ENCODE measurements at places on chromosomes 2 and 18. TPM values are rescaled to one million over a fixed set of nuclear protein-coding genes. Genes with fewer than 3 reads are reported as not detected.
A peak's percentile ranks its signal among the peaks of the same experiment; 100 is the strongest.

Gene EMILIN1
- 126 TPM for total RNA-seq

Gene VIL1
- not detected for total RNA-seq

Gene ADCY3
- 21.2 TPM for total RNA-seq

Gene IL36A
- not detected for total RNA-seq

Gene OTOS
- not detected for total RNA-seq

Gene HRH4
- total RNA-seq = not detected

Gene FHOD3
- 29.9 TPM for total RNA-seq

GRCh38 chr2:69554981-69555380 lies 88.6 kb downstream of the AAK1 start:
- peaks cover 14% of the 10 kb centered on the region for H3K4me1 ChIP-seq
- no peak overlapping the region for H3K4me3 ChIP-seq
- no peaks in the 10 kb centered on the region for H3K27me3 ChIP-seq
- peak overlapping the region; percentile 10 for H3K27ac ChIP-seq

DNA sequence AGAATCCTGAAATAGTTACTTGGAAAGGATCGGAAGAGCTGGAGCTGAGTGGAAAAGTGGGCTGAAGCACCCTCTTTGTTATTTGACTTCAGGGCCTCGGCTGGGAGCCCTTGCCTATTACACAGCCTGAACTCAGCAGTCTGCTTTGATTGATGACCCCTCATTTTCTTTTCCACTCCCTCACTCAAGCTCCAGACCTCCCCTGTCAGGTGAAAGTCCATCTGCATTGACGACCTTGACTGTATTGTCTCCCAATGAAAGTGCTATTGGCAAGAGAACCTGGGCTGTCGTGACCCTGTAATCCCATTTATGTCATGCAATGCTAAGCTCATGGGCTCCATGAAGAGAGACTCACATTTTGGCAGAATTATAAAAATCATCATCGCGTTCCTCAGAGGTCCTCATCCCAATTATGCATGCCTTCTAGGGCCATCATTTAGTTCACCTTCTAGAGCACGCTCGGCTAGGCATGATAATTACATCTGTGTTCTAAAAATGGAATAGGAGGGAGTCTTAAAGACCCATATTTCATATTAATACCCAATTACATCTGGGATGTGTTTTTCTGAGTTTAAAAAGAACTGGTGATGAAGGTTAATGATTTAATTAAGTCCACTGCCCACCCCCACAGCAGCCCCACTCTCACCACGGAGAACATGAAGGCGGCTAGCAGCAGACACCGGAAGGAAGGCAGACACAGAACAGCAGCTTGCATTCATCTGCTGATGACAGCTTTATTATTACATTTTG lies 472.5 kb downstream of the PID1 start:
- no peak overlapping the region for H3K4me3 ChIP-seq
- H3K27ac ChIP-seq = no peak overlapping the region
- no peaks in the 10 kb centered on the region for H3K27me3 ChIP-seq
- DNase-seq = no peak

GRCh38 chr2:136510244-136510643 lies 255.1 kb upstream of the THSD7B start:
- H3K36me3 ChIP-seq = no peaks in the 10 kb centered on the region
- no peak overlapping the region for H3K27ac ChIP-seq
- peak; percentile 31 for DNase-seq
- no peaks in the 10 kb centered on the region for H3K4me1 ChIP-seq
- no peaks in the 10 kb centered on the region for H3K27me3 ChIP-seq

DNA sequence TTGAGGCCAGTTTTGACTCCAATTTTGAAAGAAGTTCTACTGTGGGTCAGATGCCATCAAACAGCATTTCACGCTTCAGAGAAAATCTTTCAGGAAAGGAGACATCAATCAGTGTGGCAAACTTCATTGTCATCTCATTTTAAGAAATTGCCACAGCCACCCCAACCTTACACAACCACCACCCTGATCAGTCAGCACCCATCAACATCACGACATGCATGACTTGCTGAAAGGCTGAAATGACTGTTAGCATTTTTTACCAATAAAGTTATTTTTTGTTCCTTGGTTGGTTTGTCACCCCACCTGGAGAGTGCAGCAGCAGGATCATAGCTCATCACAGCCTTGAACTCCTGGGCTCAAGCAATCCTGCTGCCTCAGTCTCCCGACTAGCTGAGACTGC lies 10.4 kb downstream of the DNAJC10 start:
- no peak overlapping the region for H3K4me3 ChIP-seq
- H3K27me3 ChIP-seq = no peaks in the 10 kb centered on the region
- no peak for DNase-seq
- peaks cover 7% of the 10 kb centered on the region for H3K36me3 ChIP-seq

GRCh38 chr18:47953471-47953931 lies 23.0 kb upstream of the SMAD2 start:
- DNase-seq = no peak
- H3K36me3 ChIP-seq = no peaks in the 10 kb centered on the region
- H3K27me3 ChIP-seq = no peaks in the 10 kb centered on the region
- no peak overlapping the region for H3K27ac ChIP-seq

- H3K36me3 ChIP-seq = peaks cover 35% of the 10 kb centered on the region
- no peaks in the 10 kb centered on the region for H3K27me3 ChIP-seq
- H3K4me3 ChIP-seq = no peak overlapping the region
- DNase-seq = no peak
- H3K4me1 ChIP-seq = no peaks in the 10 kb centered on the region
Observed at GRCh38 chr2:241728000-241728399, 6.4 kb upstream of the D2HGDH start.

DNA sequence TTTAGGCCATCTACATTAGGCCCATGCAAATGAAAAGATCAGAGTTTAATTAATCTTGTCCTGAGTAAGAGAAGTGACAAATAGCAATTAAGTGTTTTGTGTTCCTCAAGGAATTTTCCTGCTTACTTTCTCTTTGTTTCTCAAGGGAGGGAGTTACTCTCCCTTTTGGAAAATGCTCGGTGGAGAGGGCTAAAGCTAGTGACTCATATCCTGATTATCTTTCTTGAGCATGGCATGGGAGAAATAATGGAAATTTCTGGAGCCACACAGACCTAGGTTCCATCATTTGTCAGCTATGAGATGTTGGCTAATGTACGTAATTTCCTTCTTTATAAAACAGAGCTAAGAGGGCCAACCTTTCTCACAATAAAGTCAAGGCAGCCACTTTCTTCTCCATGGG lies 177.1 kb downstream of the ETAA1 start:
- no peaks in the 10 kb centered on the region for H3K4me1 ChIP-seq
- no peak for DNase-seq
- H3K36me3 ChIP-seq = no peaks in the 10 kb centered on the region

DNA sequence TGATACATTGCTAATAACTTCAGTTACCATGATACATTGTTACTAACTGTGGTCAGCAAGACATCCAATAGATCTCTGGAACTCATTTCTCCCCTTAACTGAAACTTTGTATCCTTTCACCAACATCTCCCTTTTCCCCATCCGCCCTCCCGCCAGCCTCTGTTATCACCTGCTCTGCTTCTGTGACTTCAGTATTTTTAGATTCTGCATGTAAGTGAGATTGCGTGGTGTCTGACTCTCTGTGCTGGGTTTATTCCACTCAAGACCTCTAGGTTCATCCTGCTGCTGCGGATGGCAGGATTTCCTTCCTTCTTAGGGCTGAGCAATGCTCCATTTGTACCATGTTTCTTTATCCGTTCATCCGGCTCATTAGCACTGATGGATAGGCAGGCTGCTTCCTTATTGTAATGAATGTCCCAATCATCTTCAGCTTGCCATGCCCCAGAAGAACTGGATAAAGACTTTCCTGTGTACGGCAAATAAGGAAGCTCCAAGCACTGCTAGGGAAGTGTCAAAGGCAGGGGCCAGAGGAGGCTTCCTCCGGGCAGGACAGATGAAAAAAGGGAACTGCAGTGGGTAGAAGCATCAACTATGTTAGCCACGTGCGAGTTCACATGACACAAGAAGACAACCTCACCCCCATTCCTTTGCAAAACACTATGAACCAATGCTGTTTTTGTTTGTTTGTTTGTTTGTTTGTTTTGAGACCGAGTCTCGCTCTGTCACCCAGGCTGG lies 113.4 kb downstream of the EIPR1 start:
- H3K4me3 ChIP-seq = no peak overlapping the region
- no peaks in the 10 kb centered on the region for H3K36me3 ChIP-seq
- no peak for DNase-seq
- no peaks in the 10 kb centered on the region for H3K4me1 ChIP-seq
- no peak overlapping the region for H3K27ac ChIP-seq

GRCh38 chr2:48578313-48578712 lies 39.3 kb upstream of the GTF2A1L start:
- no peak for DNase-seq
- peaks cover 33% of the 10 kb centered on the region for H3K4me1 ChIP-seq
- no peak overlapping the region for H3K4me3 ChIP-seq

GRCh38 chr18:22129778-22130177 lies 39.6 kb upstream of the GATA6 start:
- no peaks in the 10 kb centered on the region for H3K36me3 ChIP-seq
- no peak overlapping the region for H3K27ac ChIP-seq
- H3K27me3 ChIP-seq = no peaks in the 10 kb centered on the region
- no peak for DNase-seq

DNA sequence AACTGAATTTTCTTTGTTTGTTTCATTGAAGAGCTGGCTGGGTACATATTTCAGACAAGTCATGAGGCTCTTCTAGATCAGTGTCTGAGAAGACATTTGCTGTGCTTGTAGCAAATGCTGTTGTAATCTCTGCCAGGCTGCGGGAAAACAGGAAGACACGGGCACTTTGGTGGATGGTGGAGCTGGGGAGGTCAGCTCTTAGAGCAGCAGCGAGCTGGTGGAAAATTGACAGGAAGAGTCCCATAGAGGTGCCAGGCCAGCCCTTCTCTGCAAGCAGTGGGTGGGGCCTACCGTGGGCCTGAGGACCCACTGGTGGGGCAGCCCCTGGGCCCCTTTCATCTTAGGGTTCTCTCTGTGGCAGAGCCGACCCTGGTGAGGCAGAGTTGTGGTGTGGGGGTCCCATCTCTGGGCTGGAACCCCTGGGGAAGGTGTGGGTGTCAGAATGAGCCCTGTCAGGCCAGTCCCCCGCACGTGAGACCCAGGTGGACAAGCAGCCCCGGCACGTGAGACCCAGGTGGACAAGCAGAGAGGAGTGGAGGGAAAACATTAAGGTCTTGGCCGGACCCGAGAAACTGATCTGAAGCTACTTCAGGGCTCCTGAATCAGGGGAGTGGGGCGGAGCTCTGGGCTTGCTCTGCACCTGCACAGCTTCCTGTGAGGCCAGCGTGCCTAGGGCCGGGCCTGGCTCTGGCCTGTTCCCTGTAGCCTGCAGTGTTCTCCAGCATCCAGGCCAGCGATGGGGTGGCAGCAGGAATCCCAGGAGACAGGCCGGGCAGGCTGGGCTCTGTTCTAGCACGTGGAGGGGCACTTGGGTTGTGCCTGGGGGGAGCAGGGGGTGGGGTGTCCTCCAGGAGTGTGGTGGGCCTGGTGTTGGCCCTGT lies 273.5 kb upstream of the HDAC4 start:
- no peak for DNase-seq
- H3K27ac ChIP-seq = no peak overlapping the region
- no peaks in the 10 kb centered on the region for H3K36me3 ChIP-seq
- H3K4me1 ChIP-seq = no peaks in the 10 kb centered on the region

DNA sequence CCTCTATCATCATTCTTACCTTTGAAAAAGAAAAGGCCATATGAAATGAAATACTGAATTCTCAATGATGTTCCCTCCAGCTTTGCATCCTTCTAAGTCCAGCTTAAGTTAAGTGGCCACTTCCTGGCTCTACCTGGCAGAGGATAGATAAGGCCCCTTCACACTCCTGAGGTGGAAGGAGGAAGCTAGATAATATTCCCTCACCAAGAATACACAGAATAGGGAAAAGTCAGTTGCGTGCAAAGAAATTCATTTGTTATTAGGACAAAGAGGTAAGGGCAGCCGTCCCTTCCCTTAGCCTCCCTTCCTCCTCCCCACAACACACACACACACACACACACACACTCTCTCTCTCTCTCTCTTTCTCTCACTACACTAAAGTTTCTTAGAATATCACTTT lies 37.5 kb downstream of the OLA1 start:
- H3K36me3 ChIP-seq = no peaks in the 10 kb centered on the region
- H3K27ac ChIP-seq = no peak overlapping the region
- DNase-seq = no peak
- H3K4me1 ChIP-seq = no peaks in the 10 kb centered on the region

DNA sequence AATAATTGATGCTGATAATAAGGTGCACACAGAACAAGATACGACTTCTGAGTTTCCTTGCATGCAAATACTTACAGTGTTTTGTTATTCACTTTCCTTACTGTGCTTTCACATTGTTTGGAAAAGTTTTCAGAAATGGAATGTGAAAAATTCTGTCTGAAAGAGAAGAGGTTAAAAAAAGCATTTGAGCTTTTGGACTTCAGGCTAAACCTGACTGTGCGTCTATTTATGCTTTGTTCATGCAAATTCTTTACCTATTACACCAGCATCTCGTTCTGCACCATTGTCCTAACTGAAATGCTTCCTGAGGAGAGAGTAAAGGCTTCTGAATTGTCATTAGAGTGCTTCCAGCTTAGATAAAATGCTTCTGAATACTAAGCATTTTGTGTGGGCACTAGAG lies 61.4 kb downstream of the LHCGR start:
- no peaks in the 10 kb centered on the region for H3K27me3 ChIP-seq
- peaks cover 38% of the 10 kb centered on the region for H3K4me1 ChIP-seq
- peak overlapping the region; percentile 74 for H3K27ac ChIP-seq
- no peak overlapping the region for H3K4me3 ChIP-seq

DNA sequence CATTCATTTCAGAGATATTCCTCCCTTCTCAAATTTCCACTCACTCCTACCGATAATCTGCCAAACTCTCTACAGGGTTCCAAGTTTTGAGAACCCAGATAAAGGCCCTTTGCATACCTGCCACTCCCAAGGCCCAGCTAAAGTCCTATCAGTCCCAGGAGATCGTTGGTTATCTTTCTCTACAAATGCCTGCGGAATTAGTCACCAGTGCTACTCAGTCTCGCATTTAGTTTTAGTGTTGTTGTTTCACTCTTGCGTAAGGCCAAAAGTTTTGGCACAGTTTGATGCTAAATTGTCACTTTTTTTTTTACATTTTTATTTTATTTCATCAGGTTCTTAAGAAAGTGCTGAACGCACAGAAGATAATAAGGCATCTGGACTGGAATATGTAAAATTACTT lies 29.2 kb upstream of the SETBP1 start:
- DNase-seq = peak; percentile 14
- H3K4me3 ChIP-seq = no peak overlapping the region
- no peaks in the 10 kb centered on the region for H3K27me3 ChIP-seq
- H3K4me1 ChIP-seq = peaks cover 11% of the 10 kb centered on the region
- H3K36me3 ChIP-seq = no peaks in the 10 kb centered on the region
